ENCODE measurements at places on chromosomes 5 and 9.

DNA sequence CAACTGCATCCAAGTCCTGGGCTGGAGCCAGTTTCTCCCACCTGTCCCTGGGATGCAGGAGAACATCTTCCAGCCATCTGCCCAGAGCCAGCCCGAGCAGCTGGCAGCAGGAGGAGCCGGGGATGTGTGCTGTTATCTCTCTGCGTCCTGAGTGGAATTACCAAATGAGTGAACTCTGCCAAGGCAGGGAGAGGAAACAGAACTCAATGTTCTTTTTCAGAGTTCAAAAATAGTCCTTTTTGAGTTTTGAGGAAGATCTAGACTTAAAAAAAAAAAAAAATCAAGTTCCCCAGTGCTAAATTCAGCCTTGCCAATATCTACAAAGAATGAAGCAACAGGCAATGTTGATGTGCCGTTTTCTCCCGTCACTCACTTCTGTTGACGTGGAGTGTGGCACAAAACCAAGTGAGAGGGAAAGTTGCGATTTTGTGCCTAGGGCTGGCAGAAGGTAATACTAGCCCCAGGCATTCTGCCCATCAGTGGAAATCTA is 56.2 kb downstream of the TMOD1 start:
- DNase-seq: no peak

- DNase-seq: no peak
These were observed 16.2 kb upstream of the IL3 start for GRCh38 chr5:132044207-132044606.

- no peak for DNase-seq
These were observed 25.2 kb downstream of the EMB start for GRCh38 chr5:50415912-50416311.

DNA sequence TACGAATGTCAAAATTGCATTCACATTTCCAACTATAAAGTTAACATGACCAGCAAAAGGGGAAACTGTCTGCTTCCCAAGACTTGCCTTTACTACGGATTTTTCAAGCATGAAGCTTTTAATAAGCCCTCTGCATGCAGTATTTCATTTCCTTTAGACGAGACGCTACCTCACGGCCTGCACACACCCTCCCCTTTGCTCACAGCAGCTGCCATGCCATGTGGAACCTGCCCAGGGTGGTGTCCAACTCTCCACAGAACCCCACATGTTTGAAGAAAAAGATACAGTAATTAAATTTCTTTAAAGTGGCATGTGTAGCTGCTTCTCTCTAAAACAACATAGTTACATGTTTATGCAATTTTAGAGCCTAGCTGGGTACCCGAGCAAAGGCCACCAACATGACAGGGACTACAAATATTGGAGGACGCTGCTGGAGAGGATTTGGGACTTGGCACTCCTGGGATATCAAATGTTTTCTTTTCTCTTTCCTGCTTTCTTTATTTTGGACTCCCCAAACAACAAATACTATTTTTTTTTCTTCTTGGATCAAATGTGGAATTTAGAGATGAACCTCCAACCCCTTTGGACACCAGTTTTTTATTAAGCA is 256.9 kb upstream of the PCSK5 start:
- DNase-seq: no peak

DNA sequence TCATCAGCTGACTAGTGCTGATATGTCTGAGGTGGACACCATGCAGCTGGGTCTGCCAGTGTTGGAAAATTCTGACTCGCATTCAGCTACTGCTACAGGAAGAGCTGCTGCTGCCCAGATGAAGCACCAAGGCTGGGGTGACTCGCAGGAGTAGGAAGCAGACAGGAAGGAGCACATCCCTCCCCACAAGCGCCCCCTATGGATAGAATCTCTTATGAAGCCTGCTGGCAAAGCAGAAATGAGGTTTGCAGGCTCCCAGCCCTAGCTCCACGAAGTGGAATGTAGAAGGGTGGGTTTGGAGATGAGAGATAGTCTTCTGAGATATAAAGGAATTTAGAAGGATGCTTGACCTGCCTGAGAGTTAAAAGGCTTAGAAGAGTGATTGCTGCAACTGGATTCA is 443.0 kb downstream of the ACTL7B start:
- DNase-seq: no peak

DNA sequence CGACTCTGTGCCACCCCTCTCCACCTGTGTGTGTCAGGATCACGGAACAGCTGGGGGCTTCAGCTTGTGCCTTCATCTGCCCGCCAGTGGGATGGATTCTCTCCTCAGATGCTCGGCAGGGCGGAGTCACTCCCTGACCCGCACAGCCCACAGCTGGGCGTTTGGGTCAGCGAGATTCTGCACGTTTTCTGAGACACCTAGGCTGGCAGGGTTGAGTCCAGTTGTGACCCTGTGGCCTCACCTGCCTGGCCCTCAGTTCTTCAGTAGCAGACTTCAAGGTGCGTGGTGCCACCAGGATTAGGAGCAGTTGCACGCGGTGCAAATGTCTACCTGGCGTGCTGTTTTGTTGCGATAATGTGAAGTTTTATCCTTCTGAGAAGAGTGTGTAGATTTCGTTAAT is 5.0 kb downstream of the NDUFS6 start:
- DNase-seq: no peak

DNA sequence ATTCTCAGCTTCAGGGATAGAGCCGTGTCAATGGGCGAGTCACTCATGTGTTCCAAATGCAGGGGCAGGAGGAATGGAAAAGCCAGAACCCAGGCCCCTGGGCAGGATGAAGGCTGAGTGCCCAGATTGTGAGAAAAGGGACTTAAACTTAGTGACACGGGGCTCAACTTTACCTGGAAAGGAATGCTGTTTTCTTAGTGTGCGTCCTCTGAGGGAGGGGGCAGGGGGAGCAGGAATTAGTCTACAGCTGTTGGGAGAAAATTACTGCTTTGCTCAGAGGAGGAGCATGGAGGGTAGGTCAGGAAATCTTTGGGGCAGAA is 14.6 kb downstream of the HK3 start:
- no peak for DNase-seq

- DNase-seq: no peak
These were observed 3.0 kb upstream of the DPYSL3 start for GRCh38 chr5:147512659-147513379.

Data from NCI-H2107 (cell line).